ENCODE measurements at places on chromosomes 4 and X.

DNA sequence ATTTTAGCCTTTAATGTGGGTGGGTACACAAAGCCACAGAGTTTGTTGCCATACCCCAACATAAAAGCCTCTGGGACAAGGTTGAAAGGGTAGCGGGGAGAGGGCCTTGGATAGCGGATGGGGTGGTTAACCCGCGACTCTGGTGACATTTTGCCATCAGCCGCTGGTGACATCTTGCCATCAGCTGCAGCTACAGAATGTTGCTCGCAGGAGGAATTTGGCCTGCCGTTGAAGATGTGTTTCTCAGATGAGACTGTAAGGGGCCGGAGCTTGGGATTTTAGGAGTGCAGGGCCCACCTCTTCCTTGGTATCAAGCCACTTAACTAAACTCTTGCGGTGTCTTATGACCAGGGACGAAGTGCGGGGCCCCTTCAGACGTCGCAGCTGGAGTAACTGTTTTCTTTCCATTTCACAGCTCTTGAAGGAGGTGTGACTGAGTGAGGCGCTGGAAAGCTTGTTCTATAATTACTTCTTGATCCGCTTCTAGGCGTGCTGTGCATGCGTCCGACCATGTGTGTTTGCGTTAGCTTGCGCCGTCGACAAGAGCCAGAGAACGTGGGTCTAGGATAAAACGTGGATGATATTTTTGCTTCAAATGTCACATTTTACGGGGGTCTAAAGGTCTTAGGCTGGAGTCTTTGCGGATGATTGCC, 820 bp upstream of the RASL11B start:
- no peak for DNase-seq

DNA sequence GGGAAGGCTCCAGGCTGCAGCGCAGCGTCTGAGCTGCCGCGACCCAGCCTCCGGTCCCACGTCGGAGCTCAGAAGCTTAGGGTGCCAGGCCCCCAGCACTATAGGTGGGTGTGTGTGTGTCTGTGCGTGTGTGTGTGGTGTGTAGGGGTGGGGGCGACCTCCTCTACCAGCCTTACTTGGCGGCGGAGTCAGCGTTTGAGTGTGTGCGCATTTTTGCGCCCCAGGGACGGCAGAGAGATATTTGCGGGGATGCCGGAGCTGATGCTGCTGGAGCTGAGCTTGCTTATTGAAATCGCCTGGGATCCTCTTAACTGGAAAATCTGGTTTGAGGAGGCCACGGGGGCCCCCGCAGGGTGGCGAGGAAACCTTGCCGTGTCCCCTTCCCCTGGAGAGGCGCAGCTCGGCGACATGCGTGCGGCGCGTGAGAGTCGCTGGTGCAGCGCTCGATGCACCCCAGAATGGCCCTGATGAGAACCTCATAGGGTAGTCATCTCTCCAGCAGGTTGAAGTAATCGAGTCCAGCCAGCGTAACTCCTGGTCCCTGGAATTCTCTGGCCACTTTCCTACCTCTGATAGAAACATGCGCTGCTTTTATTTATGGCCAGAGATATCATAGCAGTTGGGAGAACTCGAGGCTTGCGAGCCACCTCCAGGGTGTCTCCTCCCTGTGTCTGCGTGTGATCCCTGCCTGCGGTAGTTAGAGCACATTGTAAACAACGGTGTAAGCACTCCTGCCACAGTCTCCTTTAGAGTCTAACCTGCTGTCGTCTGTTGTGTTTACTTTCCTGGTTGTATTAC, 2.7 kb downstream of the ADGRL3 start:
- DNase-seq: no peak

DNA sequence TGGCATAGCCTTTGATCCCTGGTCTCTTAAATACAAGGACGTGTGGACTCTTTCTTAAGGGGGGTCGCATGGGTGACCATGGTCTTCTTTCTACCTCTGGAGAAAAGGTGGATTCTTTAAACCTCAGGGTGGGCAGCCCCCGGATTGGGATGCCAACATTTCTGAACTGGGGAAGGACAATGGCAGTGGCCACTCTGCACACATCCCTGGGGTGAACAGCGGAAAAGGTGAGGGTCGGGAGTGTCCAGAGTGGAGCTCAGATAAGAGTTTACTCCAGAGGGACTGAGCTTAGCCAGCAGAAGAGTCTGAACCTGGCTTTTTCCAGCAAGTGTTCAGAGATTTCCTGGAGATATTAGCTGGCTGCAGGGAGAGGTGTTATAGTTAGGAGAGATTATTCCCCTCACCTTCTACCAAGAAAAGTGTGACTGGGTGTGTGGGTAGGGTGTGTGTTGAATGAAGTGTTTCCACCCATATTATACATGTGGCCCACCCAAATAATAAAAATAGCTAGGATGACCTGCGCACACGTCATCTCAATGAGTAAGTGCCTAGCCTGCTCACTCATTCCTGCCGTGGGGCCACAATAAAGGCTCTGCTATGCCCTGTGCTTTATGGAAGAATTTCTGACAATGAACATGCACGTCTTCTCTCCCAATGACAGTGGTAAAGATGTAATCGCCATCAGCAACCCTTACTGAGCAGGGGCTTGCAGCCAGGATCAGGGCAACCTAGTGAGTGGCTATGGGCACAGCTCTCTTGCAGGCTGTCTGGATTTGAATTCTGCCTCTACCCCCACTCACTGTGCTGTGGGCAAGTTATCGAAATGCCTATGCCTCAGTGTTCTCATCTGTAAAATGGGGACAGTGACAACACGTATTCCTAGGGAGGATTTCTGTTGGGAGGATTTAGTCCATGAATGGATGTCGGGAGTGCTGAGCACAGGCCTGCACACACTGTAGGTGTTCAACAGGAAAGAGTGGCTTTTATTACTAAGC, 76.6 kb downstream of the SLC2A9 start:
- no peak for DNase-seq

- DNase-seq: no peak
Measured at GRCh38 chr4:8794491-8794890, 77.1 kb downstream of the HMX1 start.

DNA sequence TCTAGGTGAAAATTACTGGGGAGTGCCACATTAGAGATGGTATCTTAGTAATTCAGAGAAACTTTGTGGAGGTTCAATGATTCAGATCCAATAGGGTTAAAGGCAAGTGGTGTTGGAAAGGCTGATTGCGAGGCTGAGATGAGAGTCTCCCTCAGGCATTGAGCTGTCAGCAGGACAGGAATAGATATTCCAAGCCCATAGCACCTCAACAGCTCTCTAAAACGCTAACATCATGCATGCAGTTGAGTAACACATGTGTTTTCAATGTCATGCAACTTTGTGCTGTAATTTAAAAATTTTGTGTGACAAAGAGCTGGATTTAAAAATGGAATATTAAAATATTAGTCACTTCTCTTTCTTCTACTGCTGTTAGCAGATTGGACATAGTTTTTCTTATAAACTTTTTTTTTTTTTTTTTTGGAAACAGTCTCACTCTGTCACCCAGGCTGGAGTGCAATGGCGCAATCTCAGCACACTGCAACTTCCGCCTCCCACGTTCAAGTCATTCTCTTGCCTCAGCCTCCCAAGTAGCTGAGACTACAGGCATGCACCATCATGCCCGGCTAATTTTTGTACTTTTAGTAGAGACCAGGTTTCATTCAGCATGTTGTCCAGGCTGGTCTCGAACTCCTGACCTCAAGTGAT, 173.5 kb upstream of the C1QTNF7 start:
- DNase-seq: no peak

DNA sequence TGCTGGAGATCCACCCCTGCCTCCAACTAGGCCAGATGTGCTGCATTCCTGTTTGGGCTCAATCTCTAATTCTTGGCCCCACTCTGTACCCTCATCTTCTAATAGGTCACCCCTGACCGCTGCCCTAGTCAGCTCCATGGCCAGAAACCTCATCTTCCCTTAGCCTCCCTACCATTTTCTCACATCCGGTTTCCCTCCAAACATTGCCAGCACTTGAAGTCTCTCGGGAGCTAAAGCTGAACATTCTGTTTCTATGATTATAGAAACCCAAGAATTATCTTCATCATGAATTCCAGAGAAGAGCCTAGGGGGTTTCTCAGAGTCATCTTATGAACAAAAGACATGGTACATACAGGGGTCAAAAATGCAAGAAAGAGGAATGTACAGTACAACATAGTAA, 179.7 kb downstream of the AMELX start:
- no peak for DNase-seq

DNA sequence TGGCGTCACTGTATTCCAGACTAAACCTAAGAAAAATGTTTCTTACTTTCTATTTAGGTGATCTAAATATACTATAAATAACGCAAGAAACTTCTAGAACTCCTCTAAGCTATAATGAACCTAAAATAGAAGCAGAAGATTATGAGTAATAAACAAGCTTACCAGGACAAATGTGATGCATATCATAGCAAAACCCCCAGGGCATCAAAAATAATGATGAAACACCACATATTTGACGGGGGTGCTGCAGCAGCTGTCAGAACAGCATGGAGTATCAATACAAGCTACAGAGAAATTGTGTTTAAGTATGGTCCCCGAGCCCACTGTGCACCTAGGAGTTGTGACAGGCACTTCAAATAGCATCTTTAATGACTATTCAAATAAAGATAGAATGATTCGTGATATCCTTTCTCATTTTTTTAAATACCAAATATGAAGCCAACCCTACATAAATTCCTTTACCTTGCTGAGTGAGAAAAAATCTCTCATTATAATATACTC, 337.3 kb downstream of the CENPC start:
- DNase-seq: no peak

DNA sequence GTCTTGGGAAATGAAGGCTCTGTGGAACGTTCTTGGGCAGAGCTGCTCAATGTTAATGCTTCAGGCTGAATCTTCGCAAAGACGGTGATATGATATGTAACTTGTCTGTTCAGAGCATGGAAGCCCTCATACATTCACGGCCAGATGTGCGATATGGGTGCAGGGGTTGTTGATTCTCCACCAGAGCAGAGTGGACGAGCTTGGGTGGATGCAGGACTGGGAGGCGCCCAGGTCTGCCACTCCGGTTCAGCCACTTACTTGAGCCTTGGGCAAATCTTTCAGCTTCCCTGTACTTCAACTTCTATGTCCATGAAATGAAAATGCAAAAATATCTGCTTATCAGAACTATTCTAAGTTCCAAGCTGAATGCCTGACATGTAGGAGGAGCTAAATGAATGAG, 47.4 kb upstream of the MND1 start:
- DNase-seq: no peak

DNA sequence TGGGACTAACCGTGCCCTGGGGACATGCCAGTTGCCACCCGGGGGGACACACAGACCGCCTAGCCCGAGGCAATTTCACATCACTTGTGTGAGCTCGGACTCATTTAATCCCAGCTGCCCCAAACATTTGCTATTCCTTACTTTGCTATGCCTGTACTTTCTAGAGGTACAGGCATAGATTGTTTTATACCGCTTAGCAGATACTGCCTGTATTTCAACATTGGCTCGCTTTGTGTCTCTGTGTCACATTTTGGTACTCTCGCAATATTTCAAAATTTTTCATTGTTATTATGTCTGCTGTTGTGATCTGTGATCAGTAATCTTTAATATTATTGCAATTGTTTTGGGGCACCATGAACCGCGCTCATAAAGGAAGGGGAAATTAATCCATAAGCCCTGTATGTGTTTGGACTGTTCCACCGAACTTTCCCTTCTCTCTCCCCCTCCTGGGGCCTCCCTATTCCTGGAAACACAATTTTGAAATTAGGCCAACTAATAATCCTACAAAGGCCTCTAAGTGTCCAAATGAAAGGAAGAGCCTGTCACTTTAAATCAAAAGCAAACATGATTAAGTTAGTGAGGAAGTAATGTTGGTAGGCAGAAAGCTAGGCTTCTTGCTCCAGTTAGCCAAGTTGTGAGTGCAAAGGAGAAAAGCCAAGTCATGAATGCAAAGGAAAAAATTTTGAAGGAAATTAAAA, 568 bp upstream of the CASP6 start:
- peak; percentile 25 for DNase-seq

- DNase-seq: no peak
Measured at GRCh38 chr4:16124232-16124631, 40.4 kb upstream of the PROM1 start.

- DNase-seq: no peak
Measured at GRCh38 chr4:87077914-87078585, 142.4 kb downstream of the KLHL8 start.

GRCh38 chr4:1534095-1534872, 128.0 kb upstream of the NKX1-1 start:
- no peak for DNase-seq

DNA sequence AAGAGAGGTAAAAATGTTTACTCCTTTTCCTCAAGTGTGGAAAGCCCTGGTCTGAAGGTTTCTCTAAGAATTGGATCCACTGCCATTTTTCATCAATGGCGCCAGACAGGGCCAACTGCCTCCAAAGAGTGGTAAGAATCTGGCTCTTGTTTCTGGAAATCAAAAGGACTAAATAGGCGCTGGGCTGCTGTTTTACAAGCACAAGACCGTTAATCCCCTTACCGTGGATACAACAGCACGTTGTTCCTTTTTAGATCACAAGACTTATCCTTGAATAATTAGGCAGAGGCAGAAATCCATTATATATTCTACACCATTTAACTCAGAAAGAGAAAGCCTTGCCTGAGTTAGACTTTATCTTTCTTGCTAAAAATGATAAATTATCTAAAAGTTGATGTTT, 10.6 kb downstream of the CLTRN start:
- DNase-seq: no peak

- no peak for DNase-seq
Measured at GRCh38 chr4:137601934-137602333, 69.6 kb upstream of the PCDH18 start.

DNA sequence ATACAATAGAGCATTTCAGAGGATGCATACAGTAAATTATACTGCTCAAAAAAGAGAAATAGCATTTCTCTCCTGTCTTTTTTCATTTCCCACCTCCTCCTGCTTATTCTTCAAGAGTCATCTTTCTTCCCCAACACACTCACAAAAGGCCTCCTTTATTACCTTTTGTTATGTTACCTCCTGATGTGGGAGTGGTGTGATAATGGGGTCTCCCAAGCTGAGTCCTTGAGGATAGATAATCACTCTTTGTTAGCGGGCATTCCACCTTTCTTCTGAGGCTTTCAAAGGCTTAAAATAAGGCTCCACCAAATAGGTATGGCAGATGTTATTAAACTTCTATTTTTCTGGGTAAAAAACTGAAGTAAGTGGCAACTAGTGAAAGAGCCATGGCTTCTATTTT, 159.8 kb downstream of the CPEB2 start:
- no peak for DNase-seq

GRCh38 chr4:143099693-143100092, 85.0 kb upstream of the USP38 start:
- DNase-seq: no peak

- DNase-seq: no peak
Measured at GRCh38 chrX:74527350-74527749, 87.1 kb downstream of the RLIM start.

DNA sequence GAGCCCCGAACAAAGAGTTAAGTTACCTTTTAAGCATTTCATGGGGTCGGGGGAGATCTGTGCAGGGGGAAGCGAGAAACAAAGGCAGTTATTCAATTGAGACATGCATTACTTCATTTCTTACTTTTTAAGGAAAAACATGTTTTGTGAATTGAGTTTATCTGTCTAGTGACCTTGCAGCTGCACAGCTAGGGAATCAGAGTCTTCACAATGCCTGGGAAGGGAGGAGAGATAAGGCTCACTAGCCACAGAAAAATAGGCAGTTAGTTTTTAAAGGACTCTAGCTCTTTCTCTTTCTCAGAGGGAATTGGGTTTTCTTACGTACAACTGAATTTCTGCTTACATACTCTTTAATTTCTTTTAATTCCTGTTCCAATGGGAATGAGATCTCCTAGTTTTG, 26.2 kb upstream of the ZBTB33 start:
- DNase-seq: no peak

- no peak for DNase-seq
Measured at GRCh38 chr4:845836-846251, 19.9 kb upstream of the CPLX1 start.

- DNase-seq: no peak
Measured at GRCh38 chr4:141463678-141464077, 172.7 kb upstream of the IL15 start.

GRCh38 chrX:121258545-121258944, 211.1 kb downstream of the GLUD2 start:
- no peak for DNase-seq
